ENCODE measurements at places on chromosomes 1 and 21.
A peak's percentile ranks its signal among the peaks of the same experiment; 100 is the strongest.

- no peak for DNase-seq
Observed at GRCh38 chr1:95313527-95313926, 79.5 kb downstream of the RWDD3 start.

DNA sequence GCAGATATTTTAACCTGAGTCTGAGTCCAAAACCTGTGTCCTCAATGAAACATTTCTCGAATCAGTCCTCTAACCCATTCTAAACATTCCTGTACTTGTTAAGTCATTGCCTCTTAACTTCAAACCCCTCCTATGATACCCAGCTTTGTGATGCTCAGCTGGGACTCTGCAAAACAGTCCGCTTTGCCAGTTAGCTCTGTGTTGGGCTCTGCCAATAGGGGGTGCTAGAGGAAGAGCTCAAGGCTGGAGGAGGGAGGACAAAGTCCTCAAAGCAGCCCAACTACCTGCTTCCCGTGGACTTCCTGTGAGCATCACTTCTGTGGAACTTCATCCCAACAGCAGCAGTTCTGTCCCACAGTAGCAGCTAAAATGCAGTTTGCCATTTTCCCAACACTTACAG is 38.1 kb upstream of the SYT14 start:
- DNase-seq: peak; percentile 1

- no peak for DNase-seq
Observed at GRCh38 chr1:16048573-16049189, 5.1 kb downstream of the CLCNKB start.

- peak; percentile 68 for DNase-seq
Observed at GRCh38 chr1:28437264-28437923, 67.9 kb downstream of the PHACTR4 start.

- DNase-seq: no peak
Observed at GRCh38 chr1:196056966-196057365, 551.3 kb downstream of the KCNT2 start.

DNA sequence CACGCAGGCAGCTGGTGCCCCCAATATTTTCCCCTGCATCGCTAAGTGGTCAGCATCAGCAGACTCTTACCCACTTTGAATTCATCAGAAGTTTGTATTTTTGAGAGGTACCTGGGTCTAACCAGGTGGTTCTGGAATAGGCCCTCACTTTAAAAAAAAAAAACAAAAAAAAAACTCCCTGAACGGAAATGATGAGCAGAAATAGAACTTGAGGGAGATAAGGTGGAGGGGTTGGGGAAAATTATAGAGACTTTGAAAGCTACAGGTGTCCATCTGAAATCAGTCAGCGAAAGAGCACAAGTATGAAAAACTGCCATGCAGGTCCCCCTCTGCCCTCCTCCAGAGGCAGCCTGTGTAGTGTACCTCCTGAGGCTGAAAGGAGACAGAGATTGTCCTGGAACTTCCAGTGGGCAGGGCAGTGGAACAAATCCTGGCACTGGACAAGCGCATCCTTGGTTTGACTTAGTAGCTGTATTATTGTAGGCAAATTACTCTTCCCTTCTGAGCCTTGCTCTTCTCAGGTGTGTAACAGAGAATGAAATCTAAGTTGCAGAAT is 1.2 kb downstream of the SLAMF7 start:
- DNase-seq: no peak

GRCh38 chr21:28207436-28208173 is 785.1 kb downstream of the LTN1 start:
- DNase-seq: no peak

DNA sequence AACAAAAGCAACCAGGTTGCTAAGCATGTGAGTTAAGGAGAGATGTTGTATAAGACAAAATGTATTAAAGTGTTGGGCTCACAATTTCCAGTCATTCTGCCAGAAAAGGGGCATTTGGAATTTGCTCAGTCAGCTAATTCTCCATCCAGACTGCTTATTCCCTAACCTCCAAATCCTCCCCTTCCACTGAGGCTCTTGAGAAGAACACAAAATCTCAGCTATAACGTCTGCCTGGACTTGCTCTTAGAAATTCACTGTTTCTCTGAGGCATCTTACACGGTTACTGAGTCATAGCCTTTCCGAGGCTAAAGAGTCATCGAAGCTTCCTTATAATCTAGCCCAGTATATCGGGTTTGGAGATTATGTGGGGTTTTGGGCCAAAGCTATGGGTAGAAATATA is 548.2 kb upstream of the ADGRL4 start:
- no peak for DNase-seq

- peak; percentile 28 for DNase-seq
Observed at GRCh38 chr21:37435120-37435519, 68.5 kb downstream of the DYRK1A start.
